ENCODE measurements at places on chromosomes 13 and 19.

- peak; percentile 21 for DNase-seq
These were observed 113.7 kb downstream of the RFC3 start for GRCh38 chr13:33931397-33932311.

- DNase-seq: no peak
These were observed 62.4 kb upstream of the URI1 start for GRCh38 chr19:29879655-29879974.

GRCh38 chr13:108895220-108895704 is 265.9 kb downstream of the MYO16 start:
- DNase-seq: peak; percentile 77

- DNase-seq: no peak
These were observed 76.6 kb upstream of the UBAC2 start for GRCh38 chr13:99124046-99124400.

GRCh38 chr13:58059624-58060023 is 428.1 kb downstream of the PCDH17 start:
- no peak for DNase-seq

DNA sequence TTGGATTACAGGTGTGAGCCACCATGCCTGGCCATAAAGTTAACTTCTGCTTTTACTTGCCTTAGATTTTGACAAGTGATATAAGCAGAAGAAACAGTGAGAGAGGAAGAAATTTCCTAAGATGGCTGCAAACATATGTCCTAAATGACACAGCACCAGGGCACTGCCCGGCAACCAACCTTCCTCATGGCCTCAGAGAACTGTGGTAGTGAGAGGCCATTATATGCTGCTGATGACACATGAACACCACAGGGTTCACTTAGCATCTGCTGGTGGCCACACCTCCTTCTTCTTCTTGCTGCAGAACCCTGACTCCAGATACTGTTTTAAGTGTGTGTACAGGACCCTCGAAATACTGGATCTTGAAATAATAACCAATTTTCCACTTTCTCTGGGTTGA is 88.2 kb downstream of the KCTD12 start:
- peak; percentile 6 for DNase-seq

DNA sequence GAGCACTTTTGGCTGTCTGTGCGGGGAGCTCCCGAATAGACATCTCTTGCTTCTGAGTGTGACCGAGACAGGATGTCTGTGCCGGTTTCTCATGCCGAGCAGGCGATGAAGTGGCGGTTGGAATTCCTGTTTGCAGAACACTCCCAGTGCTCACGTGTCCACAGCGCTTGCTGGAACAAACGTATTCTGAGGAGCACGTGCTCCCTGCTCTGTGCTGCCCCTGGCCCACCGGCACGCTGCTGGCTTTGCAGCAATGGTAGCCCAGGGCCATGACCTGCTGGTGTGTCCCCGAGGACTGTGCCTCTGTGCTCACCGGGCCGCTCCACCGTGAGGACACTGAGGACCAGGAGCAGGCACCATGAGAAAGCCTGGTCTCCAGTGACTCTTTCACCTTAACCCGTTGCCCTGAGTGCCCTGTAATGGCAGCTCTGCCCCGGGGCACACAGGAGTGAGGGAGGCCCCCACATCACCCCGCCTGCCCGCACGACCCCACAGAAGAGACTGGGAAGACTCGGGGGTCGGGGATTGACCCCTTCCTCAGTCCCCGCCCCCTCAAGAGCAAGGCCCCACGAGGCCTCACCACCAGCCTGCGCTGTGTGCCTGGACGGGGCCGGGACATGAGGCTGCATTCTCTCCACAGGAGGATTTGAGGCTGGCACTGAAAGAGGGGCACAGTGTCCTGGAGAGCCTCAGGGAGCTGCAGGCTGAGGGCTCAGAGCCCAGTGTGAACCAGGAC is 40.0 kb upstream of the F7 start:
- no peak for DNase-seq

DNA sequence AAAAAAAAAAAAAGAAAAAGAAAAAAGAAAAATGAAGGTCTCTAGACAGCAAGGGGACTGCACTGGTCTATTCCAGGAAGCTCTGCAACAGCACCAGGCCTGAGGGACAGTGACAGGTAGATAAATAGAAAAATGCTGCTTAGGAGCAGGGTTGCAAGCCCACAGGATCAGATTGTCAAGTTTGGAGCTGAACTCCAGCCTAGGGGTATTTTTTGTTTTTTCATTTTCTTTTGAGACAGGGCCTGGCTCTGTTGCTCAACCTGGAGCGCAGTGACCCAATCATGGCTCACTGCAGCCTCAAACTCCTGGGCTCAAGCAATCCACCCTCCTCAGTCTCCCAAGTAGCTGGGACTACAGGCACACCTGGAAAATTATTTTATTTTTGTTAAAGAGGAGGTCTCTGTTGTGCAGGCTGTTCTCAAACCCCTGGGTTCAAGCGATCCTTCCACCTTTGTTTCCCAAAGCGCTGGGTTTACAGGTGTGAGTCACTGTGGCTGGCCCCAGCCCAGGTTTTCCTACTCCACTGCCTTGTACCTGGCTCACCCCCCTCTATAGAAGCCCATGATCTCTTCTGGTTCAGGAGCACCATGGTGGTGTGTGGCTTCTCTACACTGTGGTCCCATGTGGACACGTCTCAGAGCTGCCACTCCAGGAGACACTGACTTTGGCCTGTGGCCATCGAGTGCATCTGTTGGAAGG is 23.9 kb downstream of the POP4 start:
- DNase-seq: no peak

DNA sequence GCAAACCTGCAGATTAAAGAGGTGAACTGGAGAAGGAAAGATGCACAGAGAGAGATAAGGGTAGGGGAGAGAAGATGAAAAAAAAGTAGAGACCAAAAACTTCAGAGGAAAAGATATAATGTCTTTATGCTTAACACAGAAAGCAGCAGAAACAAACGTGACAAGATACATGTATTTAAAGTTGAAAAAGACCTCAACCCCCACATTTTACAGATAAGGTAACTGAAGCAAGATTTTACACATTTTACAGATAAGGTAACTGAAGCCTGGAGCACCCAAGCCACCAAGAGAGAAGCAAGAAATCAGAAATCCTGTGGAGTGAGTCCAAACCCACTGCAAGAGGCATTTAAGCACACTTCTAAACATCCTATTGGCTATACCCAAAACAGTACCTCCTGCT is 185.3 kb downstream of the TBC1D4 start:
- DNase-seq: no peak

- DNase-seq: no peak
These were observed at the start of gene TSHZ3 for GRCh38 chr19:31349160-31349881. TSHZ3 (minus strand) TSS chr19:31349436; CDS start chr19:31349219, 217 bp downstream.

GRCh38 chr19:32404933-32405430 is 588 bp upstream of the DPY19L3 start:
- DNase-seq: peak; percentile 22

DNA sequence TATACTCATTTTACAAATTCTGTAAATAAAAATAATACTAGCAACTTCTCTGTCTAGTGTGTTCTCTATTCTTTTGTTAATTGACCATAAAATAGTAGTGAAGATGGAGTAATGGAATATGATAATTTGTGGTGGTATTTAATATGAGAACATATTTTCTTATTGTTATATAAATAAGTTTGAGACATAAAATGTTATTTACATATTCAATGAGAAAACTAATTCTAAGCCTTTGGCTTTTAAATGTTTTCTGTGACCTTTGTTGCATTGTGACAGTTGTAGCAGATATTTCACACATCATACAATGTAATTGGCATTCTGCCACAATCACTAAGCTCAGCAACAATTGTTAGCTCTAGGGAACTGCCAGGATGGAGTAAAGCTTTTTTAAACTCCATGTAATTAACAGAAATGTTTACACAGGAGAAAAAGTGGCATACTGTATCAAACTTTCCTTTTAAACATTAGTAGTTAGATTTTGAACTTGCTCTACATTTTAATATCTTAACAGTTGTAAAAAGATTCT is 562.1 kb upstream of the PCDH9 start:
- DNase-seq: no peak

- no peak for DNase-seq
These were observed 512 bp downstream of the LRRC8E start for GRCh38 chr19:7888826-7889217.

GRCh38 chr13:94416454-94417080 is 62.9 kb downstream of the DCT start:
- DNase-seq: peak; percentile 23

All from RKO (cell line).